ENCODE measurements at places on chromosomes 4 and X.

DNA sequence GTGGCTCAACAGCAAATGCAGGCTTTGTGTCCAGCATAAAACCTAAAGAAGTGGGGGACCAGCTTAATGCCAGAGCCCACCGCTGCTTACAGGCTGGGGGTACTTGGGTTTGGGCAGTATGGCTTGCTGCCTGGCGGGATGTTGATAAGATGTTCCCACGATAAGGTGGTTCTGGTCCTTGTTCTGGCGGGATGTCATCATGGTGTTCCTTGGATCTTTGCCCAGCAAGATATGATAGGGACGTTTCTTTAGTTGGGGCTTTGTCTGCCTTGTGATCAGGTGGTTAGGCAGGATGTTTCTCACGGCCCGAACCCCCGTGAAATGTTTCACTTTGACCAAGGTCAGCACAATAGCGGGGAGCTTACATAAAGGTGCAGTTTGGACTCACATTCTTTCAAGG is 35.3 kb downstream of the PNPLA4 start:
- no peak for DNase-seq

DNA sequence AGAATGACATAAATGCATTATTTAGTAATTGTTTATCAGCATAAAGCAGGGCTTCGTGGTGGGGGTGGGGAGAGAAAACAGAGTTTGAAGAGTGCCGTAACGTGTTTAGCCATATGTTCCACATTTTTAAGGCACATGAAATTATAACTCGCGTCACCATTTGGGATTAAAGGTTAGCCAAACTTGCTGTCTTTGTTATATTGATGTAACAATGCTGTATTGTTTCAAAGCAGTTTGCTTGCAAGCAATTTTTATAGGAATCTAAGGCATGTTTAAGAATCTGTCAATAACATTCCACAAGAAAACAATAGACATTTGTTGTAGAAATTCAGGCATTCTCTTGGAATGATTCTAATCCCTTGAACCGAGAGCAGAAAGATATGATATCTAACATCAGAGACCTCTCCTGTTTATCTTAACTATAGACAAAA is 78.3 kb downstream of the CLDN22 start:
- no peak for DNase-seq

DNA sequence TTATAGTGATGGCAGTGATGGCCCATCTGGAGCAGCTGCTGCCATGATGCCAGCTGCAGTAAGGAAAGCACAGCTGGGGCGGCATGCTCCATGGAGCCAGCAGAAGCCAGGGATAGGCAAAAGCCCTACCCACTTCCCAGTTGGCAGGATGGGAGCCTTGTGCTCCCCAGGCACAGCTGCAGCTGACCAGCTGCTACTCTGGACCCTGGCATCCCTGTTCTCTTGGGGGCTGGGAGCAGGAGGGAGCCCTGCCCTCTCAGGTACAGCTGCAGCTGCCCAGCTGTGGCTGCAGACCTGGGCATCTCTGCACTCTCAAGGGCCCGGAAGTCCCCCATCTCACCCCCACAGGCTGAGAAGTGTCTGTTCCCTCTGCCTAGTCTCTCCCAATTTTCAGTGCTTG is 531.9 kb downstream of the PCDH18 start:
- no peak for DNase-seq

GRCh38 chr4:182351485-182351884 is 108.3 kb downstream of the TENM3 start:
- DNase-seq: no peak

DNA sequence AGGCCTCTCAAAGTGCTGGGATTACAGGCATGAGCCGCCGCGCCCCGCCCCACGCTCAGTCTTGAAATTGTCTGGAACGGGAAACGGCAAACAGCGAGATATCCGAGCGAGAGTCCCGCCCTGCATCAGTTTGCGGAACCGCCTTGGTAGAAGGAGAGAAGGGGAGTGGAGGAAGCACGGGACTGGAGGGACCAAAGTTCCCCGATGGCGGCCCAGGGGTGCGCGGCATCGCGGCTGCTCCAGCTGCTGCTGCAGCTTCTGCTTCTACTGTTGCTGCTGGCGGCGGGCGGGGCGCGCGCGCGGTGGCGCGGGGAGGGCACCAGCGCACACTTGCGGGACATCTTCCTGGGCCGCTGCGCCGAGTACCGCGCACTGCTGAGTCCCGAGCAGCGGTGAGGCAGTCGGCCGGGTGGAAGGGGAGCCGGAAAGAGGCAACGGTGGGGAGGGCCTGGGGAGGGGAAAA is at the start of gene BST1:
TSS of gene BST1 (plus strand) at position 125 of the 463 bp plus-strand sequence. CDS start at position 205, 80 bp downstream.
- DNase-seq: peak; percentile 93

DNA sequence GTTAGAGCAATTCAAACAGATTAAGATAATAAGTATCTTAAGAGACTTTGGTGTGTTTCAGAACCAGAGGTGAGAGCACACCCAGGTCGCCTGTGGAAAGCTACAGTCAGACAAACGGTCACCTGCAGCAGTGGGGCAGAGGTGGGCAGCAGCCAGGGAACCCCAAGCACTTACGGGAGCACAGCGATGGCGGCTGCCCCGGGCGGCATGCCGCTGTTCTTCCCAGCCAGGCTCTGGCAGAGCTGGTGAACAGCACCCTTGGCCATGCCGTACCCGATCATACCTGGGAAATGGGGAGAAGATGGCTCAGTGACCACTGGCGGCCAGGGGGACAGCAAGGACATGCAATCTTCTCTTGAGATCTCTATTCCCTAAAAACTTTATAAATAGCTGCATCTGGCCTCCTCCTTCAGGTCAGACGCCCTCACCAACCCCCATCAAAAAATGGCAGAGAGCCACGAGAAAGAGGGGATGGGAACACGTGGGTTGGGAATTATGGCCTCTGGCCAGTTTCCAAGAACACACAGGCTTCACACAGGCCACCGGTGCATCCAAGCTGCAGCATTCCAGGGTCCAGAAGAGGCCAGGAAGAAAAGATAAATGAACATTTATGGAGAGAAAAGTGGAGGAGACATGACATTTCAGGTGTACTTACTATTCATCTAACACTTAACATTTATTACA is 19.7 kb downstream of the QDPR start:
- peak; percentile 75 for DNase-seq

DNA sequence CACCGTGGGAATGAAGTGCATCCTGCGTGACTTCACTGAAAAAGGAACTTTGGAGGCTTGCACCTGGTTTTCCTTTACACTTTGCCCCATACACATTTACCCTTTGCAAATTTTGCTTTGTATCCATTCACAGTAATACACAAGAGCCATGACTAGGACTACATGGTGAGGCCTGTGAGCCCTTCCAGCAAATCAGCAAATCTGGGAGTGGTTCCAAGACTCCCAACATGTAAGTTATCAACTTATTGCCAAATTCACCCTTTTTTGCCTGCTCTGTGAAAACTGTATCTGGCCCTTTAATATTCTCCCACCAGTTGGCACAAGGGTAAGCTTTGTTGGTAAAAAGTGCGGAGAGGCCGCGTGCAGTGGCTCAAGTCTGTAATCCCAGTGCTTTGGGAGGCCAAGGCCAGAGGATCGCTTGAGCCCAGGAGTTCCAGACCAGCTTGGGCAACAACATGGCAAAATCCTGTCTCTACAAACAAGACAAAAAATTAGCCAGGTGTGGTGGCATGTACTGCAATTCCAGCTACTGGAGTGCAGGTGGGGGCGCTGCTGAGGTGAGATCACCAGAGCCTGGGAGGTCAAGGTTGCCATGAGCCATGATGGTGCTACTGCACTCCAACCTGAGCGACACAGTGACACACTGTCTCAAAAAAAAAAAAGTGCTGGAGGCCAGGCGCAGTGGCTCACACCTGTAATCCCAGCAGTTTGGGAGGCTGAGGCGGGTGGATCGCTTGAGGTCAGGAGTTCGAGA is 5.0 kb downstream of the PRMT9 start:
- no peak for DNase-seq

DNA sequence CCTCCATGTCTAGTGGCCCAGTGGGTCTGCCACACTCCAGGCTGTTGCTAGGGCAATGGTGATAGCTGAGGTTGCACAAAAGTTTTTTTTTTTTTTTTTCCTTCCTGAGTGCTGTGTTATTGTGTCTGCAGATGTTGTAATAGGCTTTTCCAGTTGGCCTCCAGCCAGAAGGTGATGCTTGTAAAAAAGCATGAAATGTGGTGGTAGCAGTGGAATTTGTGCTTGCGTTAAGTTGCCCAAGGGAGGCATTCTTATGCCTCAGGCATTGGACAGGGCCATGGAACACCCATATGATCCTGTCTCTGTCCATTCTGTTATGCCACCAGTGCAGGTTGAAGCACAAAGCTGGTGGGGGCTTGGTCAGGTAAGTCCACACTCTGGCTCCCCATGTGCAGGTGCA is 660.5 kb upstream of the SPANXN1 start:
- DNase-seq: no peak

- no peak for DNase-seq
Observed at GRCh38 chr4:40594261-40595178, 35.1 kb downstream of the RBM47 start.

DNA sequence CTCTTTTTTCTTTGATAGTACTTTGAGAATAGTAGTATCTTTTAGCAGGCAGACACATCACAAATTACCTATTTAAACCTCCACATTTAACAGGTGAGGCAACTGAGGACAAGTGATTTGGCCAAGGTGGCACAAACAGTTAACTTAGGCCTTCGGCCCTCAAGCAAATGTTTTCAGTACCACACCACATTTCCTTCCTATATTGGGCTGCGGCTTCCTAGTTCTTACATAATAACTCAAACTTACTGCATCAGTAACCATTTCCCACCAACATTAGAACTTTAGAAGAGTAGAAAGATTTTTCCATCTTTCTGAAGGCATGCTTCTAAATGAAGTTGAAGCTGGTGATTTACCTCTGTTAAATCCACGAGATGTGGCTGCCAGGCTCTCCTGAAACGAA is 63.2 kb upstream of the SLC4A4 start:
- no peak for DNase-seq

DNA sequence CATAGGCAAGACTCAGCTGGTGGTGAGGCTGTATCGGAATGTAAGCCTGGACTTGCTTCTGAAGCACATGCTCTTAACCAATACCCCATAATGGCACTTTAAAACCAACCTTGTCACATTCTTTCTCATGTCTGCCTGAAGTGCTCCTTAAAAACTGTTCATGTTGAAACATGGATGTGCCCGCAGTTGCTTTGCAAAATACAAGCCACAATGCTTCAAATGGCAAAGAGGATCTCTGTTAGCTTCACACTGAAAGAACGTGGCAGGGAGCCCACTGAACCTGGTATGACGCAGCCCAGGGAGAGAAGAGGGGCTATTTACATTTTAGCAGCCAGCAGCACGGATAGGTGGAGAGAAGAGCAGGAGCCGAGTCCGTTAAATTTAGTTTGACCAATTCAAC is 29.3 kb downstream of the SOD3 start:
- no peak for DNase-seq

DNA sequence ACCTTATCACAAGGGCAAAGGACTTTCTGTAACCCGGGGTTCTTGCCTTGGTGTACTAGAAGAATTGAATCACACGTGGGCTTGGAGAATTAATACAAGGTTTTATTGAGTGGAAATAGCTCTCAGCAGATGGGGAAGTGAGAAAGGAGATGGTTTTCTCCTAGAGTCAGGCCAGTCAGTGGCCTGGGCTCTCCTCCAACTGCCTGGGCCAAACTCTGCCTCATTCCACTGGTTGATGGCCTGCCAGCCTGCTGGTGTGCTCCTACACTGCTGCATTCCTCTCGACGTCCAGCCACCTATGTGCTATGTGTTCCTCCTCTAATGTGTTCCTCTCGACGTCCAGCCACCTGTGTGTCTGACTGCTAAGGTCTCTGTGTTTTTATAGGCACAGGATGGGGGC is 35.3 kb upstream of the SPIN2A start:
- no peak for DNase-seq

GRCh38 chr4:176425035-176425434 is 105.3 kb downstream of the SPCS3 start:
- DNase-seq: no peak

- DNase-seq: no peak
Observed at GRCh38 chr4:163748449-163748848, 254.0 kb downstream of the TMA16 start.

- DNase-seq: no peak
Observed at GRCh38 chr4:21535898-21536297, 412.7 kb downstream of the KCNIP4 start.

DNA sequence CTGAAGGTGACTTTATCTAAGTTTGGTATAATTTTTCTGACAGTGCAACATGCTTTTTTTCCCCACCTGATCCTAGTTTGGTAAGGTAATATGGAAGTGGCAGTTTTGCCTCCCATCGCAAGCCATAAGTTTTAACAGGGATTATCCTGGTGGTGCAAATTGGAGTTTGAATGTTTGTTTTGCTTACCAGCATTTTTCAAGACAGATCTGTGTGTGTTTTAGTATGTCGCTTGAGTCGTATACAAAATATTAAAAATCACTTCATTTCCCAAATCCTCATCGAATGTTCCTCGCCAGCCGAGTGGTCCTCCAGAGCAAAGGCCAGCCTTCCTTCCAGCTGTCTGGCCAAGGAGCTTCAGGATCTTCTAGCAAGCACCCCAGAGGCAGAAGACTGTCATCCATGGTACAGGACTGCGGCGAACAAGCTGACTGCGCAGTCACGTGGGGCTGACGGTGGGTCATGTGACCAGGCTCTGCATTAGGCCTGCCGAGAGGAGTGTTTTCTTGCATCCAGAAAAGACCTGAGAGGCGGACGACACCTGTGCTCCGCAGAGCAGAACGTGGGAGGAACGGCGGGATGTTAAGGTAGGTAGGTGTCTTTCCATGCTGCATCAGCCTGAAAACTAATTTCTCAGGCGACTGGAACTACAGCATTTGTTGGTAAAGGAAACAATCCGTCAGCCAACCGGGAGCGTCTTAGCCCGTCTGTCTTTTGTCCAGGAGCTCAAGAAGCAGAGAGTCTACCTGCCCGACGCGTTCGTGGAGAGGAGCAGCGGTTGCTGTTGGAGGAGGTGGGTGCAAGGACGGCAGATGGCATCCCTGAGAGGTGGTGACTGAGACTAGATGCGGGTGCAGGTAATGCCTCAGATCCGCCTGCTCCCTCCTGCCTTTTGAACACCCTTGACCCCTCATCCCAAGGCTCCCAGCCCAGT is at the start of gene GPRASP3:
TSS of gene GPRASP3 (plus strand) at position 507 of the 932 bp plus-strand sequence. CDS start 28,253 bp downstream, outside the sequence.
- DNase-seq: peak; percentile 91

- no peak for DNase-seq
Observed at GRCh38 chrX:148069759-148070503, 88.8 kb downstream of the FMR1NB start.

- DNase-seq: no peak
Observed at GRCh38 chrX:104566681-104567501, 892 bp downstream of the IL1RAPL2 start.

GRCh38 chr4:70158576-70158975 is 4.5 kb downstream of the PRR27 start:
- DNase-seq: no peak

DNA sequence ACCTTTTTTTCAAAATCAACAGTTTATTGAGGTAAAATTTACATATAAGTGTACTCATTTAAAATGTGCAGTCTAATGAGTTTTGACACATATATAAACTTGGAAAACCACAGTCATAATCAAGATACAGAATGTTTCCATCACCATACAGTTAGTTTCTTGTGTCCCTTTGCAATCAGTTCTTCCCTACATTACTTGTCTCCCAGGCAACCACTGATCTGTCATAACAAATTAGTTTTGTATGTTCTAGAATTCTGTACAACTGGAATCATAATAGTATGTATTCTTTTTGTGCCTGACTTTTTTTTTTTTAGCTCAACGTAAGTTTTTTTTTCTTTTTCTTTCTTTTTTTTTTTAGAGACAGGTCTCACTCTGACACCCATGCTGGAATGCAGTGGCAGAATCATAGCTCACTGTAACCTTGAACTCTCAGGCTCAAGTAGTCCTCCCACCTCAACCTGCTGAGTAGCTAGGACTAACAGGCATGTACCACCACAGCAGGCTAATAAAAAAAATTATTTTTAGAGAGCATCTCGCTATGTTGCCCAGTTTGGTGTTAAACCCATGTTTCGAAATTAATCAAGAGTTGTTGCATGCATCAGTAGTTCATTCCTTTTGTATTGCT is 26.9 kb downstream of the ARFIP1 start:
- no peak for DNase-seq

Data from lower leg skin (tissue), 4 donors.